ENCODE measurements at places on chromosomes 5 and 9. TPM values are rescaled to one million over a fixed set of nuclear protein-coding genes. Genes with fewer than 3 reads are reported as not detected.

- H3K27ac ChIP-seq: no peak overlapping the region
- no peak overlapping the region for H3K4me3 ChIP-seq
- no peaks in the 10 kb centered on the region for H3K36me3 ChIP-seq
- H3K27me3 ChIP-seq: peaks cover 14% of the 10 kb centered on the region
- H3K4me1 ChIP-seq: no peaks in the 10 kb centered on the region
Observed at GRCh38 chr5:174903172-174903732, 178.9 kb downstream of the MSX2 start.

DNA sequence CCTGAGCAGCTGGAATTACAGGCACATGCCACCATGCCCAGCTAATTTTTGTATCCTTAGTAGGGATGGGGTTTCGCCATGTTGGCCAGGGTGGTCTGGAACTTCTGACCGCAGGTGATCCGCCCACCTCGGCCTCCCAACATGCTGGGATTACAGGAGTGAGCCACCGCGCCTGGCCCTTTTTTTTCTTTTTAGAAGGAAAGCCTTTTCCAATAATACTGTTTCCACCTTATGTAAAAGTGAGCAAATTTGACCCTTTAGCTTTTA is 23.7 kb upstream of the F2R start:
- H3K36me3 ChIP-seq: peaks cover 14% of the 10 kb centered on the region
- no peak overlapping the region for H3K4me3 ChIP-seq
- no peak for DNase-seq
- H3K4me1 ChIP-seq: peaks cover 16% of the 10 kb centered on the region
- H3K27ac ChIP-seq: peak overlapping the region; percentile 55

- no peak overlapping the region for H3K27ac ChIP-seq
- H3K27me3 ChIP-seq: no peaks in the 10 kb centered on the region
- no peaks in the 10 kb centered on the region for H3K36me3 ChIP-seq
- H3K4me1 ChIP-seq: no peaks in the 10 kb centered on the region
- no peak overlapping the region for H3K4me3 ChIP-seq
Observed at GRCh38 chr9:37914154-37914551, 10.2 kb upstream of the SLC25A51 start.

DNA sequence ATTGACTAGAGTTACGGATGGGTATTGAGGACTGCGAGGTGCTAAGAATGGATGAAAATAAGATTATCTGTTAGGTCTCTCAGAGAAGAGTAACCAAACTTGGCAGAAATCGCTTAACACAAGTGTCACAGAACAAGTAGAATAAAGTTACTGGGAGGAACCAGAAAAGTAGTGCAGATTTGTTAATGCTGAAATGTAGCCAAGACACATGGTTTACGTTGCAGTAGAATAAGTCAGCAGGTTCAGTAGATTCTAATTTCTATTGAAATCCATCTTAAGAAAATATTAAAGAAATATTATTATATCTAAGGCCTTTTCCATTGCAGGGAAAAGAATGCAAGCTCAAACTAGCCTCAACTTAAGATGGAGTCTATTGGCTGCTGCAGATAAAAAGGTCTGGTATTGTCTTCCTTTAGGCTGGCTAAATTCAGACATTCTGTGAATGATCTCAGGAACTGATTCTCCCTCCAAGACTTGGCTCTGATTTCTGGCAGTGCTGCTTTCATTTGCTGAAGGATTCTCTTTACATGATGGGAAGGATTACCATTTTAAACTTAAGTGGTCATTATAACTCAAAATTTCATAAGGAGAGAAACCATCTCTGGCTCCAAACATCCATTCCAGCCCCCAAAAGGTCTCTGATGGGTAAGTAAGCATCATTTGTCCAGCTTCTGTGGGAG is 314.9 kb downstream of the MARCHF11 start:
- H3K27ac ChIP-seq: no peak overlapping the region
- no peak overlapping the region for H3K4me3 ChIP-seq
- H3K36me3 ChIP-seq: no peaks in the 10 kb centered on the region
- no peaks in the 10 kb centered on the region for H3K27me3 ChIP-seq
- no peak for DNase-seq

- no peak overlapping the region for H3K4me3 ChIP-seq
- no peaks in the 10 kb centered on the region for H3K36me3 ChIP-seq
- DNase-seq: no peak
- no peak overlapping the region for H3K27ac ChIP-seq
- H3K27me3 ChIP-seq: no peaks in the 10 kb centered on the region
Observed at GRCh38 chr5:143416411-143416810, 12.9 kb upstream of the NR3C1 start.

GRCh38 chr5:26487553-26487952 is 550.8 kb downstream of the CDH9 start:
- DNase-seq: no peak
- no peaks in the 10 kb centered on the region for H3K27me3 ChIP-seq
- H3K36me3 ChIP-seq: no peaks in the 10 kb centered on the region
- H3K4me1 ChIP-seq: no peaks in the 10 kb centered on the region
- H3K4me3 ChIP-seq: no peak overlapping the region
- no peak overlapping the region for H3K27ac ChIP-seq

DNA sequence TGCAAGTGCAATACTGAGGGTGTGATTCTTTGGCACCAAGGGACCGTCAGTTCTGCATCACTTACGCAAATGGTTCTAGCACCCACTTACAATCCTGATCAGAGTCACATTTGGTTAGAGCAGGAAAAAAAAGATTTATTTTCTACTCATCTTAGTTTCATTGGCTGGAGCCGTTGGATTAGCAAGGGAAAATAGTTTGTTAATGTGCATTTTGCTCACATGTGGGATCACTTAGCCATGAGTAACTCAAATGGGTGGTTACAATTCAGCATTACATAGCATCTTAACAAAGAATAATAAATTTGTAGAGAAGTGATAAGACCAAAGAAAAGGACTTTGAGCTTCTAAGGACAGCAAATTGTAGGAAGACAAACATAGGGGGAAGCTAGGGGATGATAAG is 216.9 kb downstream of the AUH start:
- peaks cover 22% of the 10 kb centered on the region for H3K36me3 ChIP-seq
- peak overlapping the region; percentile 92 for H3K27ac ChIP-seq
- H3K27me3 ChIP-seq: no peaks in the 10 kb centered on the region
- DNase-seq: no peak

The ZFP37 gene
- total RNA-seq: 1.3 TPM

DNA sequence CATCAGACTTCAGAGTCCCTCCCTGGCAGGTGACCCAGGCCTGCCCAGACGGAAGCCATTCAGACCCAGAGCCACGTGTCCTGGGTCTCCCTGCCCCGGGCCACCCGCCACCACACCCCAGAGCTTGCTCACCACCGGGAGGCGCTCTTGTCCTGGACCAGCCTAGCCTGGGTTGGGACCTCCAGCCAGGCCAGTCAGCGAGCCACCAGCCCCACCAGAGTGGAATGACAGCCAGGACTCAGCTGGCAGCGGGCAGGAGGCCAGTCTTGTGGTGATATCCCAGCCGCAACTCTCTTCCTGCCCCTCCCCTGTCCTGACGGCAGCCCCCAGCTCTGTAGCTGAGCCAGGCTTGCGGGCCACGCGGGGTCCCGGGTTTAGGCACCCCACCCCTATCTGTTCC is 1.7 kb upstream of the PTGDS start:
- H3K4me1 ChIP-seq: peaks cover 20% of the 10 kb centered on the region
- H3K27ac ChIP-seq: no peak overlapping the region
- DNase-seq: peak; percentile 66
- no peaks in the 10 kb centered on the region for H3K36me3 ChIP-seq

The PCAT7 gene
- not detected for total RNA-seq

The PAIP1 gene
- total RNA-seq: 44.6 TPM

DNA sequence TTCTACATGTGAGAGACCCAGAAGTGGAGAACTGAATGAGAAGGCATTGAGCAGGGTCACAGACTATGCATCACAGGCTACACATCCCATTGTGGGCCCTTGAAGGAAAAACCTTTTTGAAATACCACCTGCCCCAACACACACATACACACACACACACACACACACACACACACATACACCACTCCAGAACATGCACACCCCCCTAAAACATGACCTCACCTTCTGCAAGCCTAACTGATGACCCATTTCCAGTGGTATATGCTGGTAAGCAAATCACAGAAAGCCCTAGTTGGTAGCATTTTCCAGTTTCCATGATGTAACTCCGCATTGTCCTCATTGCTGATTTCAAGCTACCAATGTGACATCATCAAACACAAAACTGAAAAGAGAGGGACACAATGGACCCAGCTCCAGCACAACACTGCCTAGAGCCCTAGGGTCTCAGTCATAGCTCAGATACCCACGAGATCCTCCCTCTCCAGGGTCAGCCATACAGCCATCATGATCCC is 36.4 kb downstream of the THBS4 start:
- H3K4me3 ChIP-seq: no peak overlapping the region
- no peak overlapping the region for H3K27ac ChIP-seq
- H3K27me3 ChIP-seq: no peaks in the 10 kb centered on the region

The ZNF454 gene
- not detected for total RNA-seq

GRCh38 chr9:104091708-104092107 is 2.4 kb upstream of the SMC2 start:
- peak overlapping the region; percentile 4 for H3K27ac ChIP-seq
- peaks cover 20% of the 10 kb centered on the region for H3K36me3 ChIP-seq
- peak; percentile 22 for DNase-seq
- H3K4me3 ChIP-seq: no peak overlapping the region
- peaks cover 35% of the 10 kb centered on the region for H3K4me1 ChIP-seq
- H3K27me3 ChIP-seq: peaks cover 7% of the 10 kb centered on the region

DNA sequence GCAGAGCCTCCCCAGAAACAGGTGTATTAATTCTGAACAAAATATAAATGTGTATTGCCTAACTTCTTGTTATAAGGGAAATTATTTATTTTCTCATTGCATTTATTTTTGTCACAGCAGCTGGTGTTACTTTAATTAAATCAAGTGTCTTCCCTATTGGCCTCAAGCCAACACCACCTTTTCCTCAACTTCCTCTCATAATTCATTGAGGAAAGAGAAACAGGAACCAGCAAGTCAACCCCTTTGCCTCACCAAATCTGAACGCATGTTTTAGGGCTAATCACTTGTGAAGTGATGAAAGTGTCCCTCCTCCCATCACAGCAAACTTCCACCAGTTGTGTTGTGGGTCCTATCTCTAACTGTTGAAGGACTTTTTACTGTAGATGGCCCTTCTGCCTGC is 73.1 kb downstream of the DIRAS2 start:
- no peaks in the 10 kb centered on the region for H3K4me1 ChIP-seq
- no peak overlapping the region for H3K27ac ChIP-seq
- no peaks in the 10 kb centered on the region for H3K36me3 ChIP-seq

The FOXD4L4 gene
- total RNA-seq: not detected

DNA sequence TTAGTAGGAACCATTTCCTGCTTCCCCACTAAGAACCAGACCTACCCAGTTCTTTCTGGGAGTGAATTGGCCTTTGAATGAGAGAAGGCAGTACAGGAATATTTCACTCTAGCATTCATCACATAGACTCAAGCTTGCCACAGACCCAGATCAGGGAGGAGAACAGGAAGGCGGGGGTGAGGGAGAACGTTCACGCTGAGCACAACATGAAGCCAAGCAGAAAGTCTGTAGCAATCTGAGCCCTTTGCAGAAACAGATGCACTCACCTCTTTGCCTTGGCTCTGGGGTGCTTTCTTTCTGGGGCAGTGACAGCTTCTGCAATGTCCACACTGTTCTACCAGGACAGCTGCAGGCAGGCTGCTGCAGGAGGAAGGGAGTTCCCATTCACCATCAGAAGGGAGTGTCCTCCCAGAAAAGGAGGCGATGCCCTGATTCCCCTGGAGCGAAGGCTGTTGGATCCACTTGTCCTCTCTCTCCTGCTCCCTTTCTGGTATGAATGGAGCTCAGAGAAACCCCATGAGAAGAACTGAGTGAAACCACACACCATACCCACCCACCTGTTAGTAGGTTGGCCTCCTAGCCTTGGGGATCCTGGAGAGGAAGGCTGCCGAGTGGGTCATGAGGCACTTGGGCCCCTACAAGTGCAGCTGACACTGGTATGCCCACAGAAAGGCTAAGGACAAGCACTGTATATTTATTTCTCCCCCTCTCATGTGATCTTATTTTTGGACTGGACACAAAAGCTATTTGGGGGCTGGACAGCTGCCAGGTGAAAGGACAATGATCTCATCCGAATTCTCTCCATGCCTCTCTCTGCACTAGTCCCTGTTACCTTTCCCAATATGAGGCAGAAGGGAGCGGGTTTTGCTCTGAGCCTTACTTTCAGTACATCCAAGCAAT is 11.7 kb upstream of the FGF1 start:
- DNase-seq: no peak
- H3K36me3 ChIP-seq: no peaks in the 10 kb centered on the region
- no peak overlapping the region for H3K27ac ChIP-seq

GRCh38 chr9:122239722-122240121 is 11.0 kb upstream of the LHX6 start:
- H3K4me3 ChIP-seq: no peak overlapping the region
- no peak for DNase-seq
- H3K27ac ChIP-seq: no peak overlapping the region
- no peaks in the 10 kb centered on the region for H3K4me1 ChIP-seq
- H3K27me3 ChIP-seq: no peaks in the 10 kb centered on the region
- H3K36me3 ChIP-seq: peaks cover 23% of the 10 kb centered on the region

- H3K27ac ChIP-seq: no peak overlapping the region
- H3K27me3 ChIP-seq: peaks cover 11% of the 10 kb centered on the region
Observed at GRCh38 chr5:33423018-33423630, 17.6 kb upstream of the TARS1 start.

DNA sequence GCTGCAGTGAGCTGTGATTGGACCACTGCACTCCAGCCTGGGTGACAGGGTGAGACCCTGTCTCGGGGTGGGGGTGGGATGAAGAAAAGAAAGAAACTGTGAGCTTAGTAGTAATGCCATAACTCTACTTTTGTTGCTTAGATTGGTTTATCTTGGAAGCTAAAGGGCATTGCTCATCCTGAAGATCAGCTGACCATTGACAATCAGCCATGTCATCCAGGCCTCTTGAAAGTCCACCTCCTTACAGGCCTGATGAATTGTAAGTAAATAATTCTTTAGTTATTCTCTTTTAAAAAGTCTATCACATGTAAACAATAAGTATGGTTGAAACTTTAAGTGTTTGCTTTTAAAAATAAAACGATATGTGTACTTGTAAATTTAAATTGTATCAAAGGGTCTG is 11.4 kb downstream of the OCLN start:
- no peak for DNase-seq
- H3K27ac ChIP-seq: no peak overlapping the region

Data from activated CD8-positive, alpha-beta T cell treated with anti-CD3 and anti-CD28 coated beads for 36 hours (primary cell).